Ureter (tissue), 1 donor: ENCODE measurements at places on chromosomes 13 and 19. TPM values are rescaled to one million over a fixed set of nuclear protein-coding genes. Genes with fewer than 3 reads are reported as not detected.

- no peak for DNase-seq
Observed at GRCh38 chr19:50325310-50326100, 3.7 kb downstream of the KCNC3 start.

DNA sequence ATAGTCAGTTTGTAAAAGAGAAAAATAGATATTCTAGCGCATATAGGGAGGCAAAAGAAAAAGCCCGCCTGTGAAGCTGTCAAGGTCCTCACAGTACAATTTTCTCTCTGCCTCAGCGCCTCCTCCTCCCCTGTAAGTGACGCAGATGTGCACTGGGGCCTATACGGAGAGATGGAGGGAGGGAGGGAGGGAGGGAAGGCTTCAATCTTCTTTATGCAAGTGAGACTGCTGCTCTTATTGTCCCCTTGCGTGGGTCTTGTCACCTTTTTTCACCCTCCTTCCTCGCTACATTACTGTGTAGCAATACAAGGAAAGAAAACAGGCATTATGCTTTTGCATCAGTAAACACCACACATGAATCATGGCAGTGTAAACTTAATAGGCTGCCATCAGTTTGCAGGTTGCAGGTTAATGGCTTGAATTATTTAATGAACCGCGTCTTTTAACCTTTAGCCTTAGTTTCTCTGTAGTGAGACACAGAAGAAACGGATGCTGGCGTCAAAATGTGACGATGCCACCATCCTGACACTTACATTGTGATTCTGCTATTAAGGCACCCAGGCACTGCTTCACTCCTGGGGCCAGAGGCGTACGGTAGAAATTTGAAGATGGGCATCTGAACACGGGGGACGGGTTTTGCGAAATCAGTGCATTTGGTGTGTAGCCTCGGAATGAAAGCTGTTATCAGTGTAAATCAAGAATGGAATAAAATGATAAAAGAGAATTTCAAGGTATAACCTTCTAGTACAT, at the start of gene KLHL1:
TSS of gene KLHL1 (minus strand) at position 97 of the 750 bp plus-strand sequence. CDS start 753 bp downstream, outside the sequence.
- no peak for DNase-seq

DNA sequence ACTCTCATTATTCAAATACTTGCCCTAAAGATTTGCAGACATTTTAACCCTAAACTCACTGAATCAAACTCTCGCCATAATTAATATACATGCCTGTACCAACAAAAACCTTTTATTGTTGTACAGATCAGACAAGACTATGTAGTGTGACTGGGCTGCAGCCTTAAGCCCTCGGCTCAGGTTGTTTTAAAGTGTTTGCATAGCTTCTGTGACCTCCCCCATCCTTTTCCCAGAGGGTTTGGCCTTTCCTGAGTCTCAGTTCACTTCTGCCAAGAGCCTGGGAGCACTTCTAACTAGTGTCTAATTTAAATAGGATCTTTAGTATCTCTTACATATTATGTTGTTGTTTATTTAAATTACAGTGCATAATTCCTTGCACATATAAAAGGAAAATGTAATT, 158.2 kb downstream of the HS6ST3 start:
- no peak for DNase-seq

DNA sequence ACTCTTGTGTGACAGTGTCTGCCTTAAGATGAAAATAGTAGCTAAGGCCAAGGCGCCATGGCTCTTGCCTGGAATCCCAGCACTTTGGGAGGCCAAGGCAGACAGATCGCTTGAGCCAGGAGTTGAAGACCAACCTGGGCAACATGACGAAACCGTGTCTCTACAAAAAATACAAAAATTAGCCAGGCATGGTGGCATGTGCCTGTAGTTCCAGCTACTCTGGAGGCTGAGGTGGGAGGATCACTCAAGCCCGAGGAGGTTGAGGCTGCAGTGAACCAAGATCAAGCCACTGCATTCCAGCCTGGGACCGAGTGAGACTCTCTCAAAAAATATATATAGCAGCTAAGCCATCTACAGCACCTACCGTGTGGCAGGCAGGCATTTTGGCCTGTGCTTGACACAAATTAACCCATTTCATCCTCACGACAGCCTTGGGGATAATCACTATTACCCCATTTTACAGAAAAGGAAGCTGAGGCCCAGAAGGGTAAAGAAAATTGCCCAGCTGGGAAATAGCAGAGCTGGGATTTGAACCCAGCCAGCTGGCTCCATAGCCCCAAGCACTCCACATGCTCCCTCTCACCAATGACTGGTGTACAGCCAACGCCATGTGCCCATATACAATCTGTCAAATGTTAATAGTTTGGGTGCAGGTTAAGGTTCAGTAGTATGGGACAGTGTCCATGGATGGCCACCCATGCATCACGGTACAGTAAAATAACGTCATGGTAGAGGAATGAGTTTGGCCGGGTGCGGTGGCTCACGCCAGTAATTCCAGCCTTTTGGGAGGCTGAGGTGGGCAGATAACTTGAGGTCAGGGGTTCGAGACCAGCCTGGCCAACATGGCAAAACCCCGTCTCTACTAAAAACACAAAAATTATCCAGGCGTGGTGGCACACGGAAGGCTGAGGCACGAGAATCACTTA, 3.1 kb downstream of the SLC1A5 start:
- DNase-seq = no peak

The CLEC4M gene
- total RNA-seq = not detected
